ENCODE measurements at places on chromosomes 16 and 17. TPM values are rescaled to one million over a fixed set of nuclear protein-coding genes. Genes with fewer than 3 reads are reported as not detected.
A peak's percentile ranks its signal among the peaks of the same experiment; 100 is the strongest.

CA4 gene
- total RNA-seq: 3.7 TPM

GNGT2 gene
- total RNA-seq: 1.2 TPM

CDT1 gene
- 0.46 TPM for total RNA-seq

ASGR1 gene
- total RNA-seq: 0.54 TPM

DNA sequence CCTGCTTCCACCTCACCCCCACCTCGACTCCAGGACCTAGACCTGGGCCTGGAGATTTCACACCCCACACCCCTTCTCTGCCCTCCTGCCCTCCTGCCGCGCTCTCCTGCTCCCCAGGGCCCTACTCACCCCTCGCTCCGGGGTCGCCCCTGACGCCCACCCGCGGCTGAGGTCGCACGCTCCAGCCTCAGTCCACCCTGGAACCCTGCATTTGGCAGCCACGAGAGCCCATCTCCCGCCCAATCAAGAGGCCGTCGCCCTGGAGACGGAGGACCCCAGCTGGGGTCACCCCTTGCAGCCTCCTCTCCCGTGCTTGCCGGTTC lies 16.1 kb downstream of the TLE7 start:
- peak; percentile 53 for DNase-seq

DNA sequence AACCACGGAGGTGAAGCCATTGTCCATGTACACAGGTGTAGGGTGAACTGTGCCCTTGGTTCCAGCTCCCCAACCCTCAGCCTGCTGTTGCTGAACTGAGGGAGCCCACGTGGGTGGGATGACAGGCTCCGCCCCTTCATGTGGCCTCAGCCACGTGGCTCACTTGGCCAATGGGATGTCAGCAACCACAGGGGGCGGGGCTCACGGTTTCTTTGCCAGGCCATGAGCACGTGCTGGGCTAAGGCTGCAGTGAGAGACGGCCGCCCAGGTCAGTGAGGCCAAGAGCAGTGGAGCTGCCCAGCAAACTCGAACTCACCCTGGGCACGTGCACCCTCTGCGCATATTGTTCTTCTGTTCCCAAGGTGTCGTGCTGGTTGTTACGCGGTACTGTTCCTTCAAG lies 282.6 kb downstream of the IRF8 start:
- no peak for DNase-seq

DNA sequence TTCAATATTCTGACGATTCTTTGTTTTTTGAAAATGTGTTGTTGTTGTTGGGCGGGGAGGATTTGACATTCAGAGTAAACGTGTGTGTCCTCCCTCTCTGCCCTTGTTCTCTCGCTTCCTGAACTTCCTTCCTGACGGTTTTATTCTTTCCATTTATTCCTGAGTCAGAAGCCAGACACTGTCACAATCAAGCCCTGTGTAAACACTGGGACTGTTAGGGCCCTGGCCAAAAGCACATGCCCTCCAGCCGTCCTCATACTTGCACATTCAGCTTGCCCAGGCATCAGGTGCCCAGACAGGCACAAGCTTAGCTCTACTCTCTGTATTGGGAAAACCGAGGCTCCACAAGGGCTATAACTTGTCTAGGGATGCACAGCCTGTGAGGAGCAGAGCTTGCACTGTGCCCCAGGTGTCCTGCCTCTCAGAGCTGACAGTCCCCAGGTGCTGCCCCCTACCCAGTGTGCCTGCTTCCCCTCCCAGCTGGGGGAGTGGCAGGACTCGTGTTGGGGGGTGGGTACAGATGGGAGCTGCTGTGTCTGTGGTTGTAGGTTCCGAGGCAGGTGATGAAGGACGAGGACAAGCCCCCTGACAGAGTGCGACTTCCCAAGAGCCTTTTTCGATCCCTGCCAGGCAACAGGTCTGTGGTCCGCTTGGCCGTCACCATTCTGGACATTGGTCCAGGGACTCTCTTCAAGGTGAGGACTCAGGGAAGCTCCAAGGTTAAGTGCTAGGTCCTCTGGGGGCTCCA lies 9.7 kb downstream of the ADGRG3 start:
- no peak for DNase-seq
